CD4-positive, alpha-beta memory T cell (primary cell): ENCODE measurements at places on chromosomes 16 and 17.

- DNase-seq = no peak
These were observed 3.3 kb downstream of the GRN start for GRCh38 chr17:44348234-44348987.

DNA sequence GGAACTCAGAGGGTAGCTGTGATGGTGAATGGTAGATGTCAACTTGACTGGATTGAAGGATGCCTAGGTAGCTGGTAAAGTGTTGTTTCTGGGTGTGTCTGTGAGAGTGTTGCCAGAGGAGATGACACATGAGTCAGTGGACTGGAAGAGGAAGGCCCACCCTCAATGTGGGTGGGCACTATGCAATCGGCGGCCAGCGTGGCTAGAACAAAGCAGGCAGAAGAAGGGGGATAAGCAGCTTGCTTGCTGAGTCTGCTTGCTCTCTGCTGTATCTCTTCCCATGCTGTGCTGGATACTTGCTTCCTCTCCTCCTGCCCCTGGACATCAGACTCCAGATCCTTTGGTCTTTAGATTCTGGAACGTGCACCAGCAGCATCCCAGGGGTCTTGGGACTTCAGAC is 128.1 kb downstream of the AIPL1 start:
- DNase-seq = no peak

DNA sequence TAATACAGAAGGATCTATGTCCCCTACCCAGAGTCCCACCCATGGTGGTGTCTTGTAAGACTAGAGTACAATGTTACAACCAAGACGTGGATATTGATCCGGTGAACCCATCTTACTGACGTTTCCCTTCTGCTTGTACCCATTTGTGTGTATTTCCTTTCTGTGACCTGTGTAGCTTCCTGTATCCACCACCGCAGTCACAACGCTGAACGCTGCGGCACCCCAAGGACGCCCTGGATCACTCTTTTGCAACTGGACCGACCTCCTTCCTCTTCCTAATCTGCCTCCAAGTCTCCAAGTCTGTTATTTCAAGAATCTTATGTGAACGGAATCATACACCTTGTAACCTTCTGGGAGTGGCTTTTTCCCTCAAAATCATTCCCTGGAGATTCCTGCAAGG is 33.5 kb upstream of the CBX4 start:
- no peak for DNase-seq

- DNase-seq = no peak
These were observed 4.5 kb downstream of the TNFSF12 start for GRCh38 chr17:7553356-7553755.

GRCh38 chr17:28549236-28550132 is 2.9 kb downstream of the UNC119 start:
- DNase-seq = peak; percentile 83
